ENCODE measurements at places on chromosomes 2 and 18. TPM values are rescaled to one million over a fixed set of nuclear protein-coding genes. Genes with fewer than 3 reads are reported as not detected.

GRCh38 chr2:119233326-119234020, 9.8 kb downstream of the STEAP3 start:
- no peak for DNase-seq

Gene ANO7
- 2.7 TPM for polyA plus RNA-seq

Gene MAT2A
- polyA plus RNA-seq = 354 TPM

DNA sequence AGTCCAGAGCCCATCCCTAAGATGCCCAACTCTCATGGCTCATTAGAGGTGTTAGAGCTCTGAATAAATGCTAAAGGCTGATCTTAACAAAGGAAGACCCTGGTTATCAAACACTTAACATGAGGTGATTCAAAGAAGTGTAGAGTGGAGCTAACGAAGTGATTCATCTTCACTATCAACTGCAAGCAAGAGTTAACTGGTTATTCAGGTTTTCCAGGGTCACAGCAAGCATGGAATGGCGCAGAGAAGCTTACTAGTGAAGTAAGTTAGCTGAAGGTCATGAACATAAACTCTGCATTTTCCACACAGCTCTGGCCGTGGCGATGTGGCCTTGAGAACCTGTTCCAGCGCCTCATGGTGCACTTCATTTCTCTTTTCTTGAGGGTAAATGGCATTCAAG, 17.0 kb downstream of the RND3 start:
- no peak for DNase-seq

GRCh38 chr2:16104949-16105668, 164.8 kb downstream of the MYCN start:
- no peak for DNase-seq

Gene ITGA4
- polyA plus RNA-seq = 14.3 TPM

DNA sequence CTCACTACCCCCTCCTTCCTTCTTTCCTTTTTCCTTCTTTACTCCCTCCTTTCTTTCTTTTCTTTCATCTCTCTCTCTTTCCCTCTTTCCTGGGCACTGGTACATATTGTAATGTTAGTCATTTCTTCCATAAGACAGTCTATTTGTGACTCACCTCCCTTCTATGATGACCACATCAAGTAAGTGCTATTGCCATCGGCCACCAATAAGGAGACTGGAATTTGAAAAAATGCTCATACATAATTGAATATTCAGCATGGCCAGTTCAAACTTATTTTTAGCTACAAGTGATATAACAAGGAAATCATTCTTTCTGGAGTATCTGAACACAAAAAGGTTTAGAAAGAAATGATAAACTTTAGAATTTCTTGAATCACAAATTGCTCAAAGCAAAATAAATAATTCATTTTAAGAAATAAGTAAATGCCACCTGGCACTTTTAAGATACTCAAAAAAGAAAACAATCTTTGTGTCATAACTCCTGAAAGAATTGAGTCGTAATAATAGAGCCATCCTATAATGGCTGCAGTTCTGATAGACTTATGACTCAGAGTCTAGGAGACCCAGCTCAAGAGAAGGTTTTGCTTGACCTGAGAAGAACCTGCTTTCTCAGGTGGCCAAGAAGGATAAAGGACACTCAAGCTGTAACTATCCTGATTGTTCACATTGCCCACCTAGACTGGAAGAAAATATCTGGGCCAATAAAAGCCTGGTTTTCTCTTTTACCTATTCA, 51.6 kb upstream of the CCBE1 start:
- DNase-seq = no peak

GRCh38 chr2:1236606-1237005, 176.7 kb upstream of the TPO start:
- DNase-seq = no peak

Measured in right lung (tissue), 10 donors.